GOT3 (cell line): ENCODE measurements at places on chromosomes 4 and X.

DNA sequence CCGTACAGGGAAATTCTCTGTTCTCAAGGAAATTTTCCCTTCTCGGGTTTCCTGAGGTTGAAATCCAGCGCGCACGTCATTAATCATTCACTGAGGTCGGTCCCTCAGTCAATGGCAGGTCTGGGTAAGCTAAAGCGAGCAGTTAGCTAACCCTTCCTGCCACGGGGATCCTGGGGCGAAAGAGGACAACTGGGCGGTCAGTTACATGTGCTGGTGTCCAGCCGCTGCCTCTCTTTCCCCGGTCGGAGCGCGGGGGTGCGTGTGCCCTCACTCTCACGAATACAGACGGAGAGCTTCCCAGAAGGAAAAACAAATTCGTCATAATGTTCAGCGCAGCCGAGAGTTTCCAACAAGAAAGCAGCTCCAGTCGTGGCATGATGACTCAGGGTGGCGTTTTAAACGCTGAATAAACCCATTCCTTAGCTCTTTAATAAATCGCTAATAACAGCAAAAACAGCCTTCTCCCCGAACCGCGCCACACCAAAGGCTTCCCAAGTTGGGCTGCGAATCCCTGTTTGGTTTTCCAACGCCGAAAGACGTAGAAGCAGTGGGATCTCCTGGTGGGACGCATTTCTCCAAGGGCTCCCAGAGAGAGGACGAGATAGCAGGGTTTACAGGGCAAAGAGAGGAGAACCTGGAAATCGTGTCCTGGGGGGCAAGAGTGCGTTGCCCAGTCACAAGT is 752 bp upstream of the FGF5 start:
- DNase-seq, result peak; percentile 10

- DNase-seq, result no peak
Measured at GRCh38 chrX:69161786-69162349, 3.4 kb downstream of the PJA1 start.

GRCh38 chr4:41935652-41936021 is 408 bp downstream of the TMEM33 start:
- no peak for DNase-seq

DNA sequence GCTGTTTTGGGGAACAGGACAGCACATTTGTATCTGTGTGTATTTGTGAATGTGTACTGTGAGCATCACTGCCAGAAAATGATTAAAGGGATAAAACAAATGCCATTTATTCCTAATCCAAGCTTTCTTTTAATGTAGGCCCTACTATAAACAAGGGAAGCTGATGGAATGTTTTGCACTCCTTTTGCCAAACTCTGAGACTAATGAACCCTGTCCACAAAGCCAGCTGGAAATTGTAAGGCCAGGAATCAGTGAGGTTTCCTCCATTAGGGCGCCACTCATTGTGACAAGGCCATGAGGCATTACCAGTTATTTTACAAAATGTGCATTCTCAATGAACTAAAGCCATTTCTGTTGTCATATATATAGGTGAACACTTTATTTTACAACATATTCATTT is 163.0 kb upstream of the NAP1L5 start:
- DNase-seq, result no peak

- no peak for DNase-seq
Measured at GRCh38 chr4:8090744-8091301, 67.8 kb downstream of the ABLIM2 start.
